ENCODE measurements at places on chromosomes 1 and 21.
A peak's percentile ranks its signal among the peaks of the same experiment; 100 is the strongest.

DNA sequence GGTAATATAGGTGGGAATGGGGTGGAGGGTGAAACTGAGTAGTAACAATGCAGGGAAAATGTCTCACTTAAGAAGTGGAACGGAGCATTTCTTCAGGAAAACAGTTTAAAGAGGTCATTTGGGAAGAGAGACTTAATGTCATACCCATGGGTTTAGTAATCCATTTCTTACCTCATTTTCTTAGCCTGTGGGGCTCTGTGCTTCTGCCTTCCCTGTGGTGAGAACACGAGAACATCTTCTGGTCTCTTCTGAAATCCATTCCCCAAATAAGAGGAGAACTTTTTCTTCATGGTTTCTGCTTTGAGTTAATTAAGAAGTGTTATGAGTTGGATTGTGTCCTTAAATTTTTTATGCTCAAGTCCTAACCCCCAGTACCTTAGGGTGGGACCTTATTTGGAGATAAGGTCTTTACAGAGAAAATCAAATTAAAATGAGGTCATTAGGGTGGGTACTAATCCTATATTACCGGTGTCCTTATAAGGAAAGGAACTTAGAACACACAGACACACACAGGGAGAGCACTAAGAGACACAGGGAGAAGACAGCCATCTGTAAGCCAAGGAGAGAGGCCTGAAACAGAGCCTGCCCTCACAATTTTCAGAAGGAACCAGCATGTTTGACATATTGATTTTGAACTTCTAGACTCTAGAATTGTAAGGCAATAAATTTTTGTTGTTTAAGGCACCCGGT is 5.4 kb downstream of the CCDC190 start:
- no peak for DNase-seq

- no peak for DNase-seq
Observed at GRCh38 chr1:10263450-10264082, 53.2 kb downstream of the KIF1B start.

- no peak for DNase-seq
Observed at GRCh38 chr1:3917761-3918160, 17.7 kb upstream of the C1orf174 start.

DNA sequence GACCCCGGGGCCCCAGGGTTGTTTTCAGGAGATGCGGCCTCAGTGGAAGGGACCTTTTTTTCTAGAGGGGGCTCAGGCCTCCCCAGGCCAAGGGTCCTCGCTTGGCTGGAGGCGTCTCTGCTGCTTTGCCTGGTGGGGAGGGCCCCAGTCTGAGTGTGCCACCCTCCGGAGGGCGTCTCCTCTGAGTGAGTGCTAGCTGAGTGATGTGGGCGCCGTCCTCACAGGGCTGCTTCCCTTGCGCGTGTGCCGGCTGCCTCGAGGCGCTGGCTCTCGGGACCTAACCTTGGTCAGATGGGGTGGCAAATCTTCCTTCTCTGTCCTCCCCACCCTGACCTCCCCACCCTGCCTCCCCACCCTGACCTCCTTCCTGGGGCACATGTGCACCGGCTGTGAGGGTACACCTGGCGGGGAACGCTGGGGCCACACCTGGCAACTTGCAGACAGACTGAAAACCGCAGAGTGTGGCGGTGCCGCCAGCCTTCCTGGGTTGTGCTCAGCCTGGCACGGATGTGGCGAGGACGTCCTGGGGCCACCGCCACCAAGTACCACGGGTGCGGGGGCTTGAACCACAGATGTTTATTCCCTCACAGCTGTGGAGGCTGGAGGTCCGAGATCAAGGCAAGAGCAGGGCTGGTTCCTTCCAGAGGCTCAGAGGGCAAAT is 93.0 kb upstream of the TTC34 start:
- no peak for DNase-seq

DNA sequence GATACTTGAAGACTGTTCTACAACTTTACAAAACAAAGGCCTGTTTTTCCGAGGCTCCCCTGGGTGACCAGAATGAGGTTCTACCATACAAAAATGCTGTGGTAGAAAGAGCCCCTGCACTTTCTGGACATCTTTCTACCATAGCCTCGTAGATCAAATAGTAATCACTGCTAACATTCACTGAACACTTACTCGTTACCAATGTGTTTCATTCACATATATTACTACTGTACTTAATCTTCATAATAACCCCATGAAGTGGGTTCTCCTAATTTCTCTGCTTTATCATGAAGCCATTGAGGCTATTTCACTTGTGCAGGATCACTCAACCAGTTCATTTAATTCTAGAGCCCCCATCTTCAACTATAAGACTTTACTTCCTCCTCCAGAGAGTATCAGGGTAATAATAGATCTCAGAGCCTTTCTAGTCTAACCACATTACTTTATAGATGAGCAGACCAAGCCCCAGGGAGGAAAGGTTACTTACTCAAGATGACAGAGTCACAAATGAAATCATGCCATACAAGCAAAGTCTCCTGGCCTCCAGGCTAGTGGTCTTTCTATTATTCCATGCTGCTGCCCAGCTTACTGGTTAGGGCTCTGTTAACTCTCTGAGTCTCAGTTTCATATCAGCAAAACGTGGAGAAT is 46.7 kb upstream of the OSBPL9 start:
- no peak for DNase-seq

GRCh38 chr1:101632548-101633272 is 364.0 kb downstream of the OLFM3 start:
- DNase-seq: no peak

GRCh38 chr1:48471691-48472576 is at the start of gene SPATA6:
TSS of gene SPATA6 (minus strand) at chr1:48472204. CDS start at chr1:48472008, 196 bp downstream.
- DNase-seq: peak; percentile 64

- DNase-seq: no peak
Observed at GRCh38 chr1:51230501-51231078, 5.5 kb upstream of the RNF11 start.

DNA sequence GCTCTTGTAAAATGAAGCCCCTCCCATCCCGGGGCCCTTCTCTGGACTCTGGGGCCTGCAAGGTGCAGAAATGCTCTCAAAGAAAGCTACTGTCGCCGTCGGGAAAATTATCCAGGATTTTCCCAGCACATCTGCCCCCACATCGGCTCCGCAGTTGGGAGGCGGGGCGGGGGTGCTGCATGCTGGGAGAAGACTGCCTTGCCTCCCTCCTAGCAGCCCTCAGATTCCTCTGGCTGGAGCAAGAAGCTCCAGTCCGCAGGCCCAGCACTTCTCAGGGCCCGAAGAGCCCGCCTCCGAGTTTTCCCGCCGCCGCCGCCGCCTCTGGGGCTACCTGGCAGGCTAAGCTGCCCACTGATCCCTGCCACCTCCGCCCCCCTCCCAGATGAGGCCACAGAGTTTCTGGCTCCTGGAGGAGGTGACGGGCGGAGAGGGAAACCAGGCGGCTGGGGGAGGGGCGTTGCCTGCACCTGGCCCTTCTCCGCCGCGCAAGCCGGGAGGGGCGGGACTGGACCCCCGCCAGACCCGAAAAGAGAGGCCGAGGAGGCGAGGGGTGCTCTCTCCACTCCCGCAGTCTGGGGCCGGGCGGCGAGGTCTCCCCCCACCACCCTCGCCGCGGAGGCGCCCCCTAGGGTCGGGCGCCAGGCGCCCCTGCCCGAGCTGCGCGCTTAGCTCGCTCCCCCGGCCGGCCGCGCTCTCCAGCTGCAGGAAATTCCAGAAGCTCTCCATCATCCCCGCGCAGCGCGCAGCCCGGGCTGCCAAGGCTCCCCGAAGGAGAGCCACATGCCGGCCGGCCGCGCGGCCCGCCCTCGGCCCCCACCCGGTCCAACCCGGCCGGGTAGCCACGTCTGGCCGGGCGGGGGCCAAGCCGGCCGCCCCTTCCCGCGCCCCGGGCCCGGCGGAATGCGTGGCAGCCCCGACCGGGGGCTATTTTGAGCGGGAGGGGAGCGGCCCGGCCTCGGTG is 28.8 kb downstream of the AHDC1 start:
- DNase-seq: no peak

GRCh38 chr21:42263591-42264131 is 44.7 kb downstream of the ABCG1 start:
- DNase-seq: no peak
